ENCODE measurements at places on chromosomes 2 and 18. TPM values are rescaled to one million over a fixed set of nuclear protein-coding genes. Genes with fewer than 3 reads are reported as not detected.

CYS1 gene
- total RNA-seq, result 0.14 TPM

SLC23A3 gene
- total RNA-seq, result 1.1 TPM

KATNAL2 gene
- 1.6 TPM for total RNA-seq

TPO gene
- total RNA-seq, result not detected

APOB gene
- under 0.01 TPM for total RNA-seq

DUSP2 gene
- 0.57 TPM for total RNA-seq

SP100 gene
- total RNA-seq, result 104 TPM

INHA gene
- total RNA-seq, result 0.22 TPM

MEP1B gene
- total RNA-seq, result not detected

BOLL gene
- not detected for total RNA-seq
